ENCODE measurements at places on chromosomes 3 and 15.
A peak's percentile ranks its signal among the peaks of the same experiment; 100 is the strongest.

DNA sequence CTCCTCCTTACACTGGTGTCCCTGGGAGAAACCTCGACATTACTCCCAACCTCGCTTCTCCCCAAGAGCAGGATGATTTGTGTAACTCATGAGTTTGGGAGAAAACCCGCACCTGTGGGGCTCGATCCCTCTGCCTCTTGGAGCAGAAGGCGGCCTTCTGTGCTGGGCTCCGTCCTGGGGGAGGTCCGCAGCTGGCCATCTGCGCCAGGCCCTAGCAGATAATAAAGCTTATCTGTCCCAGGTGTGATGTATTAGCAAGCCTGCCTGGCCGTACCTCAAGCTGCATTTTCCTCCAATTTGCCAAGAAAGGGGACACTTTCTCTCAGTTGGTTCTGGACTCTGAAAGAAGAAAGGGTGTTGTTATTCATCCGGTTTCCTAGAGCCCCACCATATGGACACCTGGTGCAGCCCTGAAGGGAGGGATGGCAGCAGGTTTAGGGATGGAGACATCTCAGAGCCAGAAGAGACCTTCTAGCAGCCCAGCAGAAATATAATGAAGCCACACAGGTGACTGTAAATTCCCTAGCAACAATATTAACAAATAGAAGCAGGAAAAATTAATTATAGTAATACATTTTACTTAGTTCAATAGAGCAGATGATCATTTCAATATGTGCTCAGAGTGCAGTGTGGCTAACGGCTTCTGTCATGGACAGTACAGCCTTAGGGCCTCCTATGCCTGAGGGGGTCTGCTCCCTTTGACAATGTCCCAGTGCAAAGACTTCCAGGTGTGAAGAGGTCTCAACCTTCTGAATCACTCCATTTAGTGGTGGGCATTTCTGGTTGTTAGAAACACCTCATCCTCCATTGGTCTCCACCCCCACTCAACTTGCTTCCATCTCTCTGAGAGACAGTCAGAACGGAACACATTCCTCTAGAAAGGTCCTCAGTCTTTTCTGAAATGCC is 94.8 kb downstream of the CPN2 start:
- DNase-seq = no peak

- DNase-seq = peak; percentile 87
Observed at GRCh38 chr3:71389911-71390573, 193.5 kb downstream of the FOXP1 start.

DNA sequence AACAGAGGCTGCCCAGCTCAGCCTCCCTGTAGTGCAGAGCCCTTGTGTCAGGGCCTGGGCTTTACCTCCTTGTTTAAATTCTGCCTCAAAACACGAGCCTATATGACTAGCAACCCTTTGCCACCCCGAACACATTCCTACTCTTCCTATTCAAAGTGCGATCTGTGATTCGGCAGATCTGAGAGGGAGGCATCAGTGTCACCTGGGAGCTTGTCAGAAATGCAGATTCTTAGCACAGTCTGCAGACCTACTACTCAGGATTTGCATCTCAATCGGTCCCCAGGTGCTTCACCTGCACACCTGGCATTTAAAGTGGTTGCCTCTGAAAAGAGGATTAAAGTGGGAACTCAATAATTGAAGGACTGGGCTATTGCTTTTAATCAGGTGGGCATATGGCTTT is 273.2 kb upstream of the TOPAZ1 start:
- no peak for DNase-seq

DNA sequence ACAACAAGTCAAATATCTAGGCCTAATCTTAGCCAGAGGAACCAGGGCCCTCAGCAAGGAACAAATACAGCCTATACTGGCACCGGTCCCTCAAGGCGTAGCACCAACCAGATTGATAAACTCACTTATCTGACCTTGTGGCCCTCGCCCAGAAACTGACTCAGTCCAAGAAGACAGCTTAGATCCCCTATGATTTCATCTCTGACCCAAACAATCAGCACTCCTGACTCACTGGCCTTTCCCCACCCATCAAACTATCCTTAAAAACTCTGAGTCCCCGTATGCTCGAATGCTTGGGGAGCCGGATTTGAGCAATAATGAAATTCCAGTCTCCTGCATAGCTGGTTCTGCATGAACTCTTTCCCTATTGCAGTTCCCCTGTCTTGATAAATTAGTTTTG is 1.6 kb upstream of the SORD start:
- DNase-seq = no peak

DNA sequence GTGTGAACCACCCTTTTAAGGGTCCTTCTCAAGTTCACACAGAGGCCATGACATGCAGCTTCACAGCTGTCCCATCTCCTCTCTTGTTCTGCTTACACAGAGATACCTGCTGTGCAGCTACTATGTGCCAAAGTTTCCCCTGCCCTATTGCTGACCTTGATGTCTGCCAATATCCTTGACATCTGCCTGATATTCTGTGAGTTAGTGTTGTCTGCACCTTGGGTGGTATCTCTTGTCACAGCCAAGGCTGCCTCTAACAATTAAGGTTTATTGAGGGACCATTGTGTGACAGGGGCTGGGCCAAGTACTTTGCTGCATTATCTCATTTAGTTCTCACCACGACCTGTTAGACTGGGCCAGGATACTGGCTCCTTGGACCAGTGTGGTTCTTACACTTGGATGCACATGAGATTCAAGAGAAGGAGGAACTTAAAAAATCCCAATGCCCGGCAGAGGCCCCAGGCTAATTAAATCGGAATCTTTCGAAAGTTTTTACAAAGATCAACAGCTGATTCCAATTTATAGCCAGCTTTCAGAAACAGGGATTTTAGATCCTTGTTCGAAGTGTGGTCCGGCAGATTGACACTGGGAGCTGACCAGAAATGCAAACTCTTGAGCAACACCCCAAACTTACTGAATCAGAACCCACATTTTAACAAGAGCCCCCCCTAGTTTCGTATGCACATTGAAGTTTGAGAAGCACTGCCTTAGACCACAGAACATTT is 178.6 kb downstream of the SATB1 start:
- no peak for DNase-seq

Data from choroid plexus epithelial cell (primary cell).